ENCODE measurements at places on chromosomes 7 and 10.

GRCh38 chr10:13514296-13514695 lies 14.5 kb downstream of the BEND7 start:
- no peak for DNase-seq

- peak; percentile 20 for DNase-seq
Observed at GRCh38 chr7:92691578-92691977, 101.4 kb upstream of the FAM133B start.

GRCh38 chr10:92572362-92573090 lies 1.4 kb downstream of the IDE start:
- DNase-seq, result no peak

DNA sequence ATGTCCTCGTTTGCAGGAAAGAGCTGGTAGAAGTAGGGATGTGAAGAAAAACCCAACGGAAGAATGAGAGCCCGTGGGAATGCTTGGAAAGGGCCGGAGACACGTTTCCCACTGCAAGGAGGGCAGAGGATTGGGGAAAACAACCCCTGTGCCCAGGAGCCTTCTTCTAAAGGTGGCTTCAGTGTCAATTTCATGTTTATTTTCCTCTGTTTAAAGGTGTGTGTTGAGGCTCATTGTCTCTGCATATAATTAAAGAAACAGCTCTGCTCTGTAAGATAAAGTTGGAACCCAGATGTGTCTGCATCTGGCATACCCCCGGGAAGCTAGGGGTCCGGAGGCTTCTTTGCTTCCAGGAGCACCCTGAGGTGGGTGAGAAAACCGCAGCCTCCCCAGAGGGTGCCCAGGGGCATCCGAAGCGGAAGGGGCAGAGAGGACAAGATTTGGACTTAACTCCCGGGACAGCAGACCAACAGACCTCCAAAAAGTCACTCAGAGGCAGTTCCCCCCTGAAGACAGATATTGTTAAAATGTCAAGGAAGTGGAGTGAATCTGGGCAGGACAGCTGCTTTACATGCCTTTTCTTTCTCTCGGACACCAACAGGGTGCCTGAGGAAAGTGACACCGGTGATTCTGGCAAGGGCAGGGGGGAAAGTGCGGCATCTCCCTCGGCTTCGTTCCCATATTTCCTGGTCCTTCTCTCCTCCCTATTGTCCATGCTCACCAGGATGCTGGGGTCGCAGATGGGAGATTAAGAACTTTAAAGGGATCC lies 8.6 kb upstream of the GATA3 start:
- DNase-seq, result no peak

- DNase-seq, result no peak
Observed at GRCh38 chr10:20004087-20004523, 187.9 kb downstream of the PLXDC2 start.

DNA sequence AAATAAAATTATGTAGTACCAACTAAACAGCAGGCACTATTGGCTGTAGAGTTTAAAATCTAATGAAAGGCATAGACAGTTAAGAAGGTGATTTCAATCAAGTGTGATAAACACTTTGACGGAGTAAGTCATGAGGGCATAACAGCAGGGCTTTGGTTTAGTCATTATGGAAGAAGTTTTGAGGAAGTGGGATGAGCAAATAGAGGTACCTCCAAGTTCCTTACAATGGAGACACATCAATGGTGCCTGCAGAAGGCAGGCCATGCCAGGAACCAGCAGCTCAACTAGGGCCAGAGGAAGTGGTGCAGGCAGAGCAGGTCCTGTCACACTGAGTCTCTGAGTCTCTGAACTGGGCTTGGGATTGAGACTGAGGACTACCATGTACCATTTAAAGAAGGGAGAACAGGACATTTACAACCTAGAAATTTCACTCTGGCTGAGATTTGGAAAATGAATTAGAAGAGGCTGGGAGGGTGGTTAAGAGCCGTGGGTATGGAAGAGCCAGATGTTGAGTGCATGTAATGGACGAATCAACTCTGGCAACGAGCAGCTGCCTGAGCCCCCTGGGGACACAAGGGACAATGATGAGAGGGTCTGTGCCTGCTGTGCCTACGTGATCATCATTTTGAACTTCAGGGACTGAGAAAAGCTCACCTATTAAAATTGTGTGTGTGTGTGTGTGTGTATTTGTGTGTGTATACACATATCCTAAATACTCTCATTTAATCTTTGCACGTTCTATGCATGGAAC lies 208.7 kb upstream of the POM121L12 start:
- no peak for DNase-seq

DNA sequence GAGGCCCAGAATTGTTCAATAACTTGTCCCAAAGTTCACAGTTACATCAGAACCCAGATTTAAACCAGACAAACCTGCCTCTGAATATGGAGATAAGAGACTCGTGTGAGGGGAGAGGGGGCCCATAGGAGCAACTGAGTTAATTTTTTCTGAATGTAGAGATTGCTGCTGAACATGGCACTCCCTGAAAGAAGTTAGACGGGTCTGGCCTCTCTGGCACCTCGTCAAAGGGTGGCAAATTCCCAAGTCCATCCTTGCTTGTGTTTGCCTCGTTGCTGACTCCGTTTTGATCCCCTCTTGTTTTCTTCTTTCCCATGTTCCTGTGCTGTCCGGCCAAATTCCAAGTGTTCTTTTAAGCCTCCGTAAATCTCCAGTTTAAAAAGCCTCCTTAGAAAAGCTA lies 35.2 kb upstream of the YAE1 start:
- DNase-seq, result no peak

- DNase-seq, result no peak
Observed at GRCh38 chr7:116401711-116402110, 97.8 kb upstream of the CAV2 start.

DNA sequence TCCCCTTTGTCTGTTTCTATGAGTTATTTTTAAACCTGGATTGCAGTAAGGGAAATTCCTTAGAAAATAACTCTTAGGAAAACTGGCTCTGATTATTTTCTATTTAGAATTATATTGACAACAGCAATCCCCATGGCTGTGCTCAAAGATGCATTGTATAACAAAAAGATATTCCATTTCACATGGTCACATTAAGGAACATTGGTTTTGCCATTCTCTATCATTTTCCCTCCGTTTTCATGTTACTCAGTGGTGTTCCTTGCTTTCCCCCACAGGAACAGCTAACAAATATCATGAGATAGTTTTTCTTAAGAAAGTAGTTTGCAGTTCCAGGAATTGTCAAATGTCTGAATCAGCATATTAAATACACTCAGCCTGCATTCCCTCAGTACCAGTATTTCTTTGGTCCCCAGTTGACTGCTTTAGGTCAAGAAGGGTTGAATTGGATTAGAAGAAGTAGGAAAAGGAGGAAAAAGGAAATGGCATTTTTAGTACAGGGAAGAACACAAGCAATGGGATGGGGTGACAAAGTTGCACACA lies 436.7 kb downstream of the TNS3 start:
- no peak for DNase-seq

DNA sequence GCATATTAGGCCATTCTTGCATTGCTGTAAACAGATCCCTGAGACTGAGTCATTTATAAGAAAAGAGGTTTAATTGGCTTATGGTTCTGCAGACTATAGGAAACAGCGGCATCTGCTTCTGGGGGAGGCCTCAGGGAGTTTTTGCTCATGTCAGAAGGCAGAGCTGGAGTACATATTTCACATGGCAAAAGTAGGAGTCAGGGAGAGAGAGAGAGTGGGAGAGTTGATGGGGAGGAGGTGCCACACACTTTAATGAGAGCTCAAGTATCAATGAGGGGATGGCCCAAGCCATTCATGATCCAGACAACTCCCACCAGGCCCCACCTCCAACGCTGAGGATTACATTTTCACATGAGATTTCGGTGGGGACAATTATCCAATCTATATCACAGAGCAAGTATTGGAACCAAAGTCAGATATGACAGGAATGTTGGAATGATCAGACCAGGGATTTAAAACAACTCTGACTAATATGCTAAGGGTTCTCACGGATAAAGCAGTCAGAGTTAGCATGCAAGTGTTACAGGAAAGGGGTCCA lies 795.3 kb upstream of the CELF2 start:
- DNase-seq, result no peak

- no peak for DNase-seq
Observed at GRCh38 chr10:129900825-129901224, 63.2 kb downstream of the EBF3 start.

DNA sequence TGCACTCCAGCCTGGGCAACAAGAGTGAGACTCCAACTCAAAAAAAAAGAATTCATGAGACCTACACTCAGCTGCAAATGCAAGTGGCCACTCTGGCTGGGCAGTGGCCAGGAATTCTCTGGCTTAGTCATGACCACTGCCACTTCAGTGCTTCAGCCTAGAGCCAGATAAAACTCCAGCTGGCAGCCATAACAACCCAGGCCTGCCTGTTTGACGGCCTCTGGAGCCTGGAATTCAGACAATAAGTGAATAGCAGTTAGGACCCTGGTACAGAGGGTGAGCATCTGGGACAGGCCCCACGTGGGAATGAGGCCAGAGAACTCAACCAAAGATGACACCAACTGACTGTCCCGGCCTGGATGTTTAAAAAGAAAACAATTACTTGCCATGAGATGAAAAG lies 18.9 kb downstream of the RCC1L start:
- DNase-seq, result no peak

- DNase-seq, result no peak
Observed at GRCh38 chr7:129951226-129952085, 1.3 kb downstream of the UBE2H start.

DNA sequence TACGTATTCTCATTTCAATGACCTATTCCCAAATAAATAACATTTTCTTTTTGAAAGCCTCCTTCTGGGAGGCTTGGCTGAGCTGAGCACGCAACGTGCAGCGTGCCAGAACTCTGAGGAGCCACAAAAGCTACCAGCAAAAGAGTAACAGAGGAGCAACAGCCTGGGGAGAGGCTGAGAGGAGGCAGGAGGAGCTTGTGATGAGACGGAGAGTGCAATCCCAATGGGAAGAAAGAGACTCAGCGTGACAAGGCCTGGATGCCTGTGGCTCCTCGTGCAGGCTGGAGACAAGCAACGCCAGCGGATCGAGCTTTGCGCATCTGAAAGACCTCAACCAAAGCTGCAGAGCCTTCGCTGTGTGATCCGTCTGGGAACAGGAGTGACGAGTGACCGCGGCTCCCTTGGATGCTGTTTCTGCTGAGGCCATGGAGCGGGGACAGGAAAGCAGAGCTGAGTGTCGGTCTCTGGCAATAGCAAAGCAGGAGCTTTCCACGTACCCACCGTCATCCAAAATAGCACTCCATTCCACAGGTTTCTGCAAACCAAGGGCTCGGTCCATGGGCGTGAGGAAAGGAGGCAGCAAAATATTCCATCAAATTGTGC lies 171.7 kb upstream of the PFKP start:
- DNase-seq, result no peak

GRCh38 chr7:37128327-37129034 lies 320.2 kb downstream of the ELMO1 start:
- DNase-seq, result no peak

DNA sequence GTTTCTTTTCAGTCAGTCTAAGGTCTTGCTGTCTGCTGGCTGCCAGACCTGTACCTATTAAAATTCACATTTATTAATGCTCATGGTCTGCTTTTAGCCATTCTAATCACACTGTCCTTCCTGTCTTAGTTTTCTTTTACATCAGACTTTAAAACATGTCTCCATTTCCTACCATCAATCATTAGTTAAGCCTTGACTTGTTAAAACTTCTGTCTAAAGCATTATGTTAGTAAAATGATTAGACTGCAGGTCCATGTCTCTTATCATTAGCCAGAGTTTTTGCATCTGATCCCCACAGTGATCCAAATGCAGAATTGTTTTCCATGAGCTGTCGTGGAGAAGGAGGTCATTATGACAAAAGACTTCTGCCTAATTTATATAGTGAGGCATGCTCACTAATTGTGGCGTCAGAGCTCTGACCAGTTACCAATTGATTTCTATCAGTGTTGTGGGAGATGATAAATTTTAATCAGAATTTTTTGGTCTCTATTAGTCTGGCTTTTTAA lies 226.5 kb downstream of the DKK1 start:
- DNase-seq, result no peak

GRCh38 chr10:18449611-18450026 lies 201.8 kb downstream of the NSUN6 start:
- DNase-seq, result no peak

GRCh38 chr7:30853576-30853975 lies 58.1 kb upstream of the AQP1 start:
- DNase-seq, result no peak

- no peak for DNase-seq
Observed at GRCh38 chr10:74329873-74330272, 178.9 kb downstream of the ADK start.

DNA sequence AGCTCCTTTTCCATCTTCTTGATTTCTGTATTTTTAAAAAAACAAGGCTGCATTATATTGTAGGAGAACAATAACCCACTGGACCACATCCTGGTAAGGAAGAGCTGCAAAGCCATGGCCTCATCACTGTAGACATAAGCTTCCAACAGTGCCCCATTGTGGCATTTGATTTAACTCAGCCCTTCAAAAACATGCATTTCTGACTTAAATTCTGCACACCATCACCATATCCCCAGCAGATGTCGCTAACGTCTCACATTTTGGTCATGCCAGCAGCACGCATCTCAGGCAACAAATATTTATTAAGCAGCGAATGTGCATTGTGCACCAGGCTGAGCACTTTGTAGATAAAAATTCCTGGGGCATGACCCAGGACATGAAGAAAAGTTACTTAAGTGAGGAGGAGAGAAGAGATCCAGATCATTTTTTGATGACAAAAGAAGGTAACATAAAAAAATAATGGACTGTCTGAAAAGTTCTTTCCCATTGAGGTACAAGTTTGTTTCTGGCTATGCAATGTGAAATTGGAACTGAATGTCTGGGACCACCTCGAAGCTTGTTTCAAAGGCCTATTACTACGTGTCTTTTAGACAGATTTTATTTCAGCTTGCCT lies 164.6 kb upstream of the CDCA7L start:
- peak; percentile 43 for DNase-seq

GRCh38 chr7:39399986-39400385 lies 166.2 kb upstream of the YAE1 start:
- no peak for DNase-seq

- DNase-seq, result no peak
Observed at GRCh38 chr7:37092548-37092947, 356.1 kb downstream of the ELMO1 start.

- DNase-seq, result no peak
Observed at GRCh38 chr10:91076991-91077548, 143.4 kb upstream of the PCGF5 start.

DNA sequence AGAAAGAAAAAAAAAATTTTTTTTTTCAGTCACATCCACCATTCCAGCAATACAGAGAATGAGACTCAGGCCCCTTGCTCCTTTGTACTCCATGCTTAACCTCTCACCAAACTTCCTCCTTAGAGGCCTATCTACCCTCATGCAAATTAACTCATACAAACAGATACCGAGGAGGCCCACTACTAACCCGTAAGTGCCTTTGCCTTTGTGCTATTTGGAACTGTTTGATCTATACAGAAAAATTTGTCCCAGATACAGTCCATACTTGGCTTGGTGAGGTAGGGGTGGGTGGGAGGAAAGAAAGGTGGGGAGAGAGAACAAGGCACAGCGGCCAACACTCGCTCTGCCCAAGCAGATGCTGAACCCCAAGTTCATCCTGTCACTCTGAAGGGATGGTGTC lies 87.8 kb upstream of the DUSP5 start:
- no peak for DNase-seq

- no peak for DNase-seq
Observed at GRCh38 chr7:24894429-24895221, 85.4 kb downstream of the OSBPL3 start.

GRCh38 chr7:8125680-8126444 lies 136.1 kb downstream of the ICA1 start:
- peak; percentile 76 for DNase-seq

GRCh38 chr7:53101026-53101425 lies 65.6 kb downstream of the POM121L12 start:
- no peak for DNase-seq
